ENCODE measurements at places on chromosomes 2 and 18.

DNA sequence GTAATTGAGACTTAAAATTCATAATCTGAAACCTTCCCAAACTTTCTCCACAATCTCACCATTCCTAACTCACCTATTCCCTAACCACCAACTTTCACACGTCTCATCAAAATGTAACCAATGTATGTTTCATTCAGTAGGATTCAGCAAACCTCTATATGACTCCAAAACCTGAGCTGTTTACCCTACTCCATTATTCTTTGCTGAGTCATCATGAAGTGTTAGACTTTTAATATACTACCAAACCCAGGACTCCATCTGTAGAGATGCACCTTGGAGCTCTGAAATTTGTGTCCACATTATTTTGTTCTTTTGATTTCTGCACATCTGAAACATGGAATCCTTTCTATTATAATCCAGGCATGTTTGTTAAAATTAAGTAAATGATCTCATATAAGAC is 727.0 kb upstream of the PIK3C3 start:
- no peak overlapping the region for H3K4me3 ChIP-seq
- no peak for DNase-seq
- no peak overlapping the region for H3K27ac ChIP-seq

- no peaks in the 10 kb centered on the region for H3K36me3 ChIP-seq
- peaks cover 11% of the 10 kb centered on the region for H3K27me3 ChIP-seq
- H3K27ac ChIP-seq: no peak overlapping the region
- no peak overlapping the region for H3K4me3 ChIP-seq
- no peak for DNase-seq
Observed at GRCh38 chr2:128411431-128411830, 92.8 kb upstream of the HS6ST1 start.

GRCh38 chr2:178115271-178115670 is 3.0 kb downstream of the RBM45 start:
- no peaks in the 10 kb centered on the region for H3K27me3 ChIP-seq
- H3K36me3 ChIP-seq: no peaks in the 10 kb centered on the region
- H3K4me1 ChIP-seq: peaks cover 5% of the 10 kb centered on the region
- H3K4me3 ChIP-seq: no peak overlapping the region
- DNase-seq: no peak
- no peak overlapping the region for H3K27ac ChIP-seq

GRCh38 chr2:174174741-174175140 is 73.6 kb downstream of the OLA1 start:
- no peaks in the 10 kb centered on the region for H3K4me1 ChIP-seq
- H3K4me3 ChIP-seq: no peak overlapping the region
- DNase-seq: no peak
- H3K36me3 ChIP-seq: peaks cover 11% of the 10 kb centered on the region
- H3K27me3 ChIP-seq: no peaks in the 10 kb centered on the region
